Fibroblast of skin of right biceps (primary cell): ENCODE measurements at places on chromosomes 12 and 14.

DNA sequence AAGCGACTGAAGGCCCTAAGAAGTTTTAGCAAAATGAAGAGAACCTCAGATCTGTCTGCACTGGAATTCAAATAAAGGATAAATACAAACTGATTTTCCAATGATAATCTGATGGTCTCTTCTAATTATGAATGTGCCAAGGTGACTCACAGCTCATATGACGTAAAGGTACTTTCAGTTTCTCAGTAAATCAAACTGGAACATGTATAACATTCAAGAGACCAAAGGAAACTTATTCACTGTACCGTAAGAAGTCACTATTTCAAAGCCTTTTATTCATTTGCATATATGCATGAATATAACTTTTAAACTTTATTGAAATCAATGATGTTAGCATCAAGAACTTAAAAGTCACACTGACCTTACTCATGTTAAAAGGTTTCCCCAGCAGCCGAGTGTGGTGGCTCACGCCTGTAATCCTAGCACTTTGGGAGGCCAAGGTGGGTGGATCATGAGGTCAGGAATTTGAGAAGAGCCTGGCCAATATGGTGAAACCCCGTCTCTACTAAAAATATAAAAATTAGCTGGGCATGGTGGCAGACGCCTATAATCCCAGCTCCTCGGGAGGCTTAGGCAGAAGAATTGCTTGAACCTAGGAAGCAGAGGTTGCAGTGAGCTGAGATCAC, 52.2 kb downstream of the ATXN2 start:
- DNase-seq, result no peak

DNA sequence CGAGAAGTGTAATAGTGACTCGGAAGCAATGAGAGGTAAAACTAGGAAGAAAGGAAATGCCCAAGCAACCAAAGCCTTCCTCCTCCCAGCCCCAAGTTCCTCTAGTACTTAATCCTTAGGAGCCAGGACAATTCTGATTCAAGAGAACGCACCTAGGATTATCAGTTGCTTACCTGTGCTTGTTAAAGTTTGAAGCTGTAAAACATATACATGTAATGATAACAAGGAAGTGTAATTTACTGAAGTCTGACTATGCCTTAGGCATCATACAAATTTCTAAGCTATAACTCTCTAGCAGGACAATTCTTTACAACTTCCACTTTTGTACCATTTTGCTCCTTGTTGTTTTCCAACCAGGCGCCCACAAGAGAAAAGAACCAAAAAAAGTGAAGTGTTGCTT, 92.8 kb upstream of the OSBPL8 start:
- no peak for DNase-seq

- DNase-seq, result peak; percentile 95
Observed at GRCh38 chr12:71476513-71476912, 36.9 kb downstream of the LGR5 start.

- no peak for DNase-seq
Observed at GRCh38 chr12:69630191-69630590, 19.5 kb upstream of the LRRC10 start.

- no peak for DNase-seq
Observed at GRCh38 chr14:66104486-66104885, 381.7 kb upstream of the CCDC196 start.

DNA sequence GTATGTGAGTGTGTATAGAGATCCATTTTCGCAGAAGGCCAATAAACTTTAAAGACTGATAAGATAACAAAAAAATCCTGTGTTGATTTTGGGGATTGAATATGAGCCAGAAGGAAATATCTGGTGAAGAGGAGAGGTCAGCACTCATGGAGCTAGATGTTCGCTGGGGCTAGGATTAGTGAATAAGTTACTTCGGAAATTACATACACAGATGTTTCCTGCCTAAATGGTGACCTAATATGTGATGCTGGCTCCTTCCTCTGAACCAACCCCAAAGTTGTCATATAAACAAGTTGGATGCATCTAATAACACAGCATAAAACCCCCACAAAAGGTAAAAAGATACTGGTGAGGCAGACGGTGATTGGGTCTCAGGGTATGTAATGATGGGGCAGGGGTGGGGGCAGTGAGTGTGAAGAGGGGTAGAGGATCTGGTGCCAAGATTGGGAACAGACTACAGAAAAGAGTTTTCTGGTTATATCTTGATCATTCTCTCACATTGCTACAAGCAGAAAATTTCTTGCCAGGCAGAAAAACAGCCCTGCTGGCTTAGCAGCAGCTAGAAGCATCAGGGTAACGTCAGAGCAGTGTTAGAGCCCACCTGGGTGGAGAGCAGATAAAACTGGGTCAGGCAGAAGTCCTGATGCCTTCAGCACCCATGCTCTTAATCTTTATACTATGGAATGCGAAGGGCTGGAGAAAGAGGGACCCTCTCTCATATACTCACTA, 140.4 kb upstream of the GZMB start:
- no peak for DNase-seq

DNA sequence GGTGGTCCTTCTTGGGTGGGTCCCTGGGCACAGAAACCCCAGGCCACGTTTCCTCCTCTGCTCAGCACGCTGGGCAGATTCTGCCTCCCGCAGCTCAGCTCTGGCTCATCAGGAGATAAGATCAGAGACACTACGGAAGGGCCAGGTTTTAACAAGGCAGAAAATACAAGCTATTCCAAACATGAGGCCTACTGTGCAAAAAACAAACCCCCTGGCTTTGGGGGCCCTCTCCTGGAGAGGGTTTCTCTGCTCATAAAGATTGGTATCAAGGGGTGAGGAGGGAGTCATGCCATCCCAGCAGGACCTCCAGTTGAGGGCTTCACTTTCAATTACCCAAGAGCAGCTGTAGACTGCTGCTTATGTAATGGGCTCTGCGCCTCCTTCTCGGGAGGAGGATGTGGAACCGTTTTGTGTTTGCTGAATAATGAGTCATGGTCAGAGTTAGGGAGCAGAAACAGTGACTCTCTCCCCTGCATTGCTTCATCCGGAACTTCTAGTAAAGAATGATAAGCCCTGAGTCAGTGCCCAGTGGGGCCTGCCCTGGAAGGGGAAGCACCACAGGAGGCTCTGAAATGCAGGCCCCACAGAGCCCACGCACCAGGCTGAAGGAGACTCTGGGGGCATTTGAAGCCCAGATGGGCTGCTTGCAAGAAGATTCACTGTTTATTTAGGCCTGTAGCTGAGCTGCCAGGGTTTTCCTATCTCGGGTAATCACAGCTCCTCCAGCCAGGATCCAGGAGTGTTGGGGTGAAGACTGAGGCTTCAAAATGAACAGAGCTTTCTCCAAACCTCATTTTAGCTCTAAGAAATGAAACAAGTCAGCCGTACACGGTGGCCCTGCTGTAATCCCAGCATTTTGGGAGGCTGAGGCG, 79.3 kb downstream of the SSPN start:
- DNase-seq, result peak; percentile 99

GRCh38 chr14:91103116-91103515, 10.8 kb upstream of the DGLUCY start:
- DNase-seq, result no peak

GRCh38 chr12:28583701-28584261, 393.5 kb downstream of the CCDC91 start:
- peak; percentile 30 for DNase-seq

DNA sequence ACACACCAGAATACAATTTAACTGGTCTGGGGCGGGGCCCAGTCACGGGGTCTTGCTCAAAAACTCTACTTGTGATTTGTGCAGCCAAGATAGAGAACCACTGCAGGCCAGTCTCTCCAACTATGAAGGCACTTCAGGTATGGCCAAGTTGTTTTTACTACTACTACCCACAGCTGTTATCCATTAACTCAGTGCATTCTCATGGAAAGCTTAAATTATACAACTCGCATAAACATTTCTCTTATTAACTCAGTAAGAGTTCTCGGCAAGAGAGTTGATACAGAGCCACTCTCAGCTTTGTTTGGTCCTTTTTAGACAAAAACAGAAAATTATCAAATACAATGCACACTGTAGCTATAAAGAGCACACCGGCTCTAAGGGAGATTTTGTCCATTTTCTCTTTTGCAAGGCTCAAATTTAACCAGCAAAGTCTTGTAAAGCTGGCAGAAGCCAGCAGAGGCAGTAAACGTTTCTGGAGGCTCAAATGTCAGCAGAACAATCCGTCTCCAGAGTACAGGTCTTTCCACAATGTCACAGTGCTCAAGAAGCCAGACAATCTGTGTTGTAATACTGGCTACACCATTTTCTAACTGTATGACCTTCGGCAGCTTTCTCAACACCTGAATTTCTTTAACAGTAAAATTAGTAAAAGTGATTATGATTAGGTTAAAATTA, 85.9 kb downstream of the PTGER2 start:
- DNase-seq, result peak; percentile 49

DNA sequence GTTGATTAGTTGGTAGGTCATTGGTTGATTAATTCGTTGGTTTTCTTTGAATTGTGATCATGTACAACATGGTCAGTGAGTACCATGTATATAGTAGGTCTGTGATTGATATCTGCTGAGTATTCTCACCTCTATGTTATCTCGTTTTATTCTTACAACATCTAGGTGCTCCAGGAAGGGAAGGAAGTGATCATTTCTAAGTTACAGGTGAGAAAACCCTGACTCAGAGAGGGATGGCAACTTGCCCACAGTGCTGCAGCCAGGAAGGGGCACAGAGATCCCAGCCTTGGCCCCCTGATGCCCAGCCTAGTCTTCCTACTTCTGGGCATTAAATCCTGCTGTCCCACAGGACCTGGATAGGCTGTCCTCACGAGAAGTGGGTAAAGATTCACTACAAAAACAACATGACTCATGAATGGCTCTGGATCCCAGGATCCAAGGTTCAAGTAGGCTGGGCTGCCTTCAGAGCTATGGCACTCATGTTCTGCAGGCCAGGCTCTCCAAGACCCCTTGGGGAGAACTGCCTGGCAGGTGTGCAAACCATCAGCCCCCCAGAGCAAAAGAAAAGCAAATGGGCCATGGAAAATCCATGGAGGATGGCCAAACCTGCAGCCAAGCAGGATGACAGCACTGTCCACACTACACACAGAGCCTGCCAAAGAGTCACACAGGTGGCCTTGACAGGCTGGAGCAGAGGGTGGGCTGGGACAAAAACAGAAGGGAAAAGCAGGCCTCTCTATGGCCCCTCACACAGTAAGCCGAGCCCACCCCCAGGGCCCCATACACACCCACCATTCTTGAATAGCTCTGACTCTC, 146.2 kb downstream of the BCL11B start:
- DNase-seq, result no peak

- no peak for DNase-seq
Observed at GRCh38 chr14:54775486-54776140, 127.0 kb downstream of the GCH1 start.

DNA sequence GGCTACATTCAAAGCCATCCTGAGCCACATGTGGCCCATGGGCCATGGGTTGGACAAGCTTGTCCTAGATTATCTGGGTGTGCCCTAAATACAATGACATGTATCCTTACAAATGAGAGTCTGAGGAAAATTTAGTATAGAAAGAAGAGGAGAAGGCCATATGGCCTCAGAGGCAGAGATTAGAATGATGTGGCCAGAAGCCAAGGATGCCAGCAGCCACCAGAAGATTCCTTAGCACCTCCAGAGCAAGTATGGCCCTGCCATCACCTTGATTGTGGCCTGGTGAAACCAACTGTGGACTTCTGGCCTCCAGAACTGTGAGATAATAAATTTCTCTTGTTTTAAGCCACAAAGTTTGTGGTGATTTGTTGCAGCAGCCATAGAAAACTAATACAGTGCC, 436.9 kb downstream of the RGS6 start:
- DNase-seq, result no peak

- no peak for DNase-seq
Observed at GRCh38 chr12:9037431-9037830, 48.1 kb downstream of the KLRG1 start.

GRCh38 chr12:42091769-42092168, 52.9 kb downstream of the GXYLT1 start:
- peak; percentile 23 for DNase-seq

GRCh38 chr14:68969278-68970033, 9.6 kb downstream of the ACTN1 start:
- no peak for DNase-seq

DNA sequence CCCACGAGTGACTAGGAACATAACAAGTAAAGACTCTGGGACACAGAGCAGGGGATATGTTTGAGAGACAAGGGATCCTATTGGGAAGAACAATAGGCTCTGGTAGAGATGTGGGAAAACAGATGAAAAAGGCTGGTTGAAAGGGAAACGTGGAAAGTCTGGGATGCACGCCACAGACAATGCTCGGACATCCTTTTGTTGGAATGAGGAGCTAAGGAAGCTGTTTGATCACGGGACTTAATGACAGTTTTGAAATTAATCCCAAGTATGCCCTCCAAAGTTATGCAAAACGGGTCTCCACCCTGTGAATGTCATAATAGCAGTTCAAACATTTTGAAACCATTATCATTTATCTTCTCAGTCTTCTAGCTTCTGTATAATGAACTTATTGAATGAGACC, 31.7 kb upstream of the ANO2 start:
- DNase-seq, result no peak

DNA sequence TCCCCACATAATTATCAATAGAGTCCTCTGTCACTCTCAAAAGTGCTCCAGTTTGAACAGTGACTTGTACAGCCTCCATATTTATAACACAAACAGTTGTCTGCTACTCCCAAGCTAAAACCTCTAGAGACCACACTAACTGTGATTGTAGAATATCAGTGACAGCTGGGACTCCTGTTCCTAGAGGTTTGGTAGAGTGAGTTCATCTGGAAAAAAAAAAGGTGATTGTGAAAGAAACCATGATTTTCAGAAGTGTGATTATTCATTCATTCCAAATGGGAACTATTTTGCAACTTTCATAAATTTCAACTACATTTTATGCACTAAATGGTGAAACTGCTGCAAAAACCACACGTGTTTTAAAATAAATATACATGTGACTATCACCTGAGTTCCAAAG, 128.0 kb upstream of the PLXNC1 start:
- DNase-seq, result no peak

DNA sequence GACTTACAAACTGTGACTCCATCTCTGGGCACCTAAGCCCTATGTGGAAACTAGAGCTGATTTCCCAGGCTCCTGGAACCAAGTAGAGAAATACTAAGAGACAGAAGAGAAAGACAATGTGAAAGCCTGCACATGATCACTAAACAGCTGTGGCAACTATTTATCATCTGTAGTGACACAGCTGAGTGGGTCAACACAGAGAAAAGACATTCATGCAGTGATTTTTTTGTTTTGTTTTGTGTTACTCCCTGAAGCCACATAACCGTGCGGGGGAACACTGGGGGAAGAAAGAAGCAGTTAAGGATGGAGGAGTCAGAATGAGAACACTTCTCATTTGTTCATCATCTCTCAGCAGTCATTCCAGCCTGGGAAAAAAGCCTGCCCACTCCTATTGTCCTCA, 1.5 kb downstream of the PRR4 start:
- no peak for DNase-seq

GRCh38 chr12:69309461-69309860, 38.7 kb upstream of the LYZ start:
- DNase-seq, result no peak

GRCh38 chr12:27123642-27124041, 41.3 kb upstream of the C12orf71 start:
- DNase-seq, result no peak

DNA sequence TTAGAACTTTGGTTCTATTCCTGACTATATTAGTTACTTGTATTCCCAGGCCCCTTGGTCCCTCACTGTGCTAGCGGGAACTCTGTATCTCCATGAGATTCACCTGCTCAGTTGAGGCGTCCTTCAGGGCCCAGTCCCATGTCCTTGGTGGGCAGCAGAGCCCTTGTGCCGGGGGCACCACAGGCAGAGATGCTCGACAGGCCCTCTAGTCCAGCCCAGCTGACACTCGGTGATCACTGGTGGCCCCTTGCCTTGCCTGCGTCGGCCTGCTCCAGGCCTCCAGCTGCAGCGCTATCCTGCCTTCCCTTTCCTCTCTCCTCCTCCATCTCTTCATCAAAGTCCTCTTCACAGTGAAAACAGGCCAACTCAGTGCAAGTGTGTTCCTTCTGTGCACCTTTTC, 70.0 kb downstream of the ANKRD9 start:
- DNase-seq, result no peak
